Hypothalamus (tissue), 51 donors: ENCODE measurements at places on chromosomes 13 and 19.

GRCh38 chr13:39402221-39402970 is 200.6 kb downstream of the LHFPL6 start:
- DNase-seq = no peak

- no peak for DNase-seq
These were observed 6.2 kb downstream of the FOXO1 start for GRCh38 chr13:40660141-40660664.

- no peak for DNase-seq
These were observed 73.7 kb upstream of the SLAIN1 start for GRCh38 chr13:77623806-77624205.

DNA sequence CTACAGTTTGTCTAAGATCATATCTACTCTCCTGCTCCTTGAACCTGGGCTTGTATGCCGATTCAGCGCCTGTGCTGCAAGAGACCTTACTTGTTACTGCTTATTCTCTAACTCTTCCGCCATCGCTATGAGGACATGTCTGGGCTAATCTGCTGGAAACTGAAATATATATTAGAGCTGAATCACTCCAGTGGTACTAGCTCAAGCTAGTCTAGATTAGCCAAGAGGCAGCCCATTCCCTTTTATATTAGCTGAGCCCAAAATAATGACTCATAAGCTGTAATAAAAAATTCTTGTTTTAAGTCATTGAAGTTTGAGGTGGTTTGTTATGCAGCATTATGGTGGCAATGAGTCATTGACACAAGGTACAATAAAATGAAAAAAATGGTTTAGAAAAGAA is 52.8 kb downstream of the SLC6A16 start:
- no peak for DNase-seq

DNA sequence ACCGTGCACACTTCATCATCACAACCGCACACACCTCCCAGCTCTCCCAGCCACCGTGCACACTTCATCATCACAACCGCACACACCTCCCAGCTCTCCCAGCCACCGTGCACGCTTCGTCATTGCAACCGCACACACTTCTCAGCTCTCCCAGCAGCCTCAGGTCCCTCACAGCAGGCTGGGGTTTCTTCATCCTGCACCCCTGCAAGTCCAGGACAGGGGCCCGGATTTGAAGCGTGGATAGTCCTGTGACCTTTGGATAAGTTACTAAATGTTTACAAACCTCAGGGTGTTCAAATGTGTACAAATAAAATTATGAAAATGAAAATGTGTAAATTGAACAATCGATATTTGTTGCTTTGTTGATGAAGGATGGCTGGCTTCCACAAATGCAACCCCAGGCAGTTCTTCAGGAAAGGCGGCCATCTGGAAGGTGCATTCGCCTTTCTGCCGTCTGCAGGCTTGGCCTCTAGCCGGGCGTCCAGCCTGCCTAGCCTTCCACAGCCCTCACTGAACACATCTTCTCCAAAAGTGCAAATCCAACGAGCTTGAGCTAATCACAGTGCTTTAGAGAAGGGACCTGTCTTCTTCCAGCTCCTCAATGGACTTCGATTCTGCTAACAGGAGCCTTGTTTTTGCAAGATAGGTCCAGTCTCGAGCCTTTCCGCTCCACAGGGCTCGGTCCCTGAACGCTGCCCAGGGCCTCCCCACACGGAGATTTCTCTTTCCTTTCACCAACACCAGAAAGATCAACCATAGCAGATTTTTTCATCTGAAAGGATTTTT is 74.2 kb downstream of the SPACA7 start:
- DNase-seq = no peak

- DNase-seq = no peak
These were observed 55.0 kb downstream of the GGACT start for GRCh38 chr13:100533588-100534041.

- no peak for DNase-seq
These were observed 10.7 kb downstream of the PRKACA start for GRCh38 chr19:14106840-14107239.

GRCh38 chr13:99983499-99984401 is 2.2 kb downstream of the ZIC2 start:
- no peak for DNase-seq

DNA sequence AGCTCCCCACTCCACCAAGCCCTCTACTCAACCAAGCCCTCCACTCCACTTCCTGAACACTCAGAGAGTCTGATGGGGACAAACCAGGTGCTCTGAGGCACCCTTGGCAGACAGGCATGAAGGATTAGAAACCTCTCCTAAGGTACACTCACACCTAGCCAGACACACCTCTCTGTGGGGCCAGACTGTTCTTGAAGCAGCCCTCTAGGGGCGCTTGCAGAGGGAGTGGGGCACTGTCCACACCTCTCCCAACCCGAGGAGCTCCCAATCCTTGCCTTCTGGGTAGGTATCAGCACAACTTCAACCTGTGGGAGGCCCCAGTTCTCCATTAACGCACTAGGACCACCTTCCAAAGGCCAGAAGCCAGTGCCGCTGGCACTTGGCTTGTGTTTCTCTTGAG is 108.7 kb upstream of the VSTM2B start:
- DNase-seq = no peak

- no peak for DNase-seq
These were observed 1268.4 kb upstream of the SPRY2 start for GRCh38 chr13:81609335-81609734.

GRCh38 chr13:75507027-75508001 is 25.3 kb upstream of the TBC1D4 start:
- no peak for DNase-seq

DNA sequence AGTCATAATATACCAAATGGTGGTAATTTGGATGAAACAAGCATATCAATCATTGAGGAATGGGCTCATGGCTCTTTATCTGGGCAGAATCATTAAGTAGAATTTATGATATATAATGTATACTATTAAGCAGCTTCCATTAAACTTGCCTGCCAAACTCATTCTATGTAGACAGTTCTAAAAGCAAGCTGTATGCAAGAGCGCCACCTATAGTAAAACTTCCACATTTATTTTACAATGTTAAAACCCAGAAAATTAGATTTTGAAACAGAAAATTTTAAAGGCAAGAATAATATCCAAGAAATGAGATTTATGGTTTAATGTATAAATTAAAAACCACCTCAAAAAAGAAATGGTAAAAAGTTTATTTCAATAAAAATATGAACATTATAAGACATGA is 161.5 kb downstream of the MZT1 start:
- DNase-seq = no peak

DNA sequence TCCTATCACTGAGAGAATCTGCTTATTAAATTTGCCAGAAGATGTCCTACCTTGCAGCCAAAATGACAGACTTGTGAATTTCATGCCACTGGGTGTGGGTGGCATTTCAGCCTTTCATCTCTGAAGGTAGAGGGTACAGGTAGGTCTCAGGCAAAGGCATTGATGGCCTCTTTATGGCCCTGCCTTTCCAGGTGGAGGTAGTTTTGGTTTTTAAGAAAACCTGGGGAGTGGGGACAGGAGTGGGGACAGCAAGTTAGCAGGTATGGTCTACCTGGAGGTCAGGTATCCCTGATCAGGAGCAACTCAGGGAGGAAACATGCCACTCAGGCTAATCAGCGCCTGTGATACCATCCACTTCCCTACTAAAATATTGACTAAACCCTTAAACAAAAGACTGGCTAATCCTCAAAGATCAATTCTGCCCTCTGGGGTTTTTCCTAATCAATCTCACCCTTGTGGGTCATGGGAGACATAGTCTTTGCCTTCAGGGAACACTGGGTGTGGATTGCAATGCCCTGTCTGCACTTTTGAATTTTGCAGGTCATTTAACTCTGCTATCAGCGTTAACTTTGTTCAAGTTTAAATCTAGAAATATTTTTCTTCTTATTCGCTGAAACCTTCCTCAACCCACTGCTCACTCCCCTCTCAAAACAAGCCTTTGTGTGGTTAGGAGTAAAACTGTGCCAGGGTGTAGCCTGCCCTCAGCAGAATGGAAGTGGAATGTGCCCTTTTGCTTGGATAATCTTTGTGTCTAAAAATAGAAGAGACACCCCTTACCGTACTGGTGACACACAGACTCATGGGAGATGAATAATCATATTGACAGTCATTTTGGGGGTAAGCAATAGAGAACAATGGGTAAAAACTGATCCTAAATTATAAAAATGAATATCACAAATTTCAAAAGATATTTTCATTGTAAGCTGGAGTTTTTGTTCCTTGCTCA is 233.7 kb downstream of the COG6 start:
- DNase-seq = no peak

DNA sequence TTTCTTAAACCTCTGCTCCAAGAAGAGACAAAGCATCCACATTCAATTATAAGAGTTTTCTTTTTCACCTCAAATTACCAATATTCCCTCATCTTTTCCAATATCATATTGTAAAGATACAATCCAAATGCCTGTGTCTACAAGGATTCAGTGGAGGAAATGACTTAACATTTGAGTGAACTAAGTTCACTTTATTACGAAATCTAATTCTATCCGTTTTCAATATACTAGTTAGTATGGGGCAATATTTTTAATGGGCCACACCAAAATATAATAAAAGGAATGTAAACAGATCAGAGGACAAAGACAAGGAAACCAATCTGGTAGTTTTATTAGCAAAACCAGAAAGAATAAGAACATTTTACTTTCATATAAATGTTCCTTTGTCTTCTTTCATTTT is 136.0 kb downstream of the DCLK1 start:
- no peak for DNase-seq

- no peak for DNase-seq
These were observed 6.0 kb upstream of the BSG start for GRCh38 chr19:566403-566802.

GRCh38 chr13:92609376-92609775 is 617.2 kb upstream of the GPC6 start:
- DNase-seq = no peak

- DNase-seq = no peak
These were observed 926.8 kb downstream of the DIAPH3 start for GRCh38 chr13:59236944-59237343.

- DNase-seq = no peak
These were observed 4.7 kb upstream of the ZNF428 start for GRCh38 chr19:43623889-43624670.

- no peak for DNase-seq
These were observed 56.0 kb upstream of the MYO16 start for GRCh38 chr13:108573455-108573854.

- no peak for DNase-seq
These were observed 1.2 kb downstream of the RCBTB2 start for GRCh38 chr13:48531416-48532255.

DNA sequence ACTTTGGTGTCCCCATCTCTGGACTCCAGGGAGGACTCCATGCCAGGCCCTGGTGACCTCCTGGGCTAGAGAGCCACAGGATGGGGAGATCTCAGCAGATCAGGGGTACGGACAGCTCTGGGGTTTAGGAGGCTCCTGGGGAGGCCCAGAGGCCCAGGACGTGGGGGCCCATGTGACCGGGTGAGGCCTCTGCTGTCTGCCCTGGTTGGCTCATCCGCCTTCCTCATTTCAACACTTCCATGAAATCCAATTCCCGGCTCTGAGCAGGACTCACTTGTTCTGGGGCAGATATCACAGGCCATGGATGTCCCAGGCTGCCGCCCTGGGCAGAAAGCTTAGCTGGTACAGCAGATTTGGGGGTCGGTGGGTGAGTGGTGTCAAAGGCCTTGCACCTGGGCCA is 1.1 kb upstream of the PRAM1 start:
- no peak for DNase-seq

DNA sequence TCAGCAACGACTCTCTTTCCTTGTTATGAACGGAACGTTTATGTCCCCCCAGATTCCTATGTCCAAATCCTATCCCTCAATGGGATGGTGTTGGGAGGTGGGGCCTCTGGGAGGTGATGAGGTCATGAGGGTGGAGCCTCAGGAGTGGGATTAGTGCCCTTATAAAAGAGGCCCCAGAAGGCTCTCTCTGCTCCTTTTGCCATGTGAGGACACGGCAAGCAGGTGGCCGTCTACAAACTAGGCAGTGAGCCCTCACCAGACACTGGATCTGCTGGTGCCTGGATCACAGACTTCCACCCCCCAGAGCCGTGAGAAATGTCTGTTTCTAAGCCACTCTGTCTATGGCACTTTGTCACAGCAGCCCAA is 53.2 kb downstream of the EPS15L1 start:
- no peak for DNase-seq

DNA sequence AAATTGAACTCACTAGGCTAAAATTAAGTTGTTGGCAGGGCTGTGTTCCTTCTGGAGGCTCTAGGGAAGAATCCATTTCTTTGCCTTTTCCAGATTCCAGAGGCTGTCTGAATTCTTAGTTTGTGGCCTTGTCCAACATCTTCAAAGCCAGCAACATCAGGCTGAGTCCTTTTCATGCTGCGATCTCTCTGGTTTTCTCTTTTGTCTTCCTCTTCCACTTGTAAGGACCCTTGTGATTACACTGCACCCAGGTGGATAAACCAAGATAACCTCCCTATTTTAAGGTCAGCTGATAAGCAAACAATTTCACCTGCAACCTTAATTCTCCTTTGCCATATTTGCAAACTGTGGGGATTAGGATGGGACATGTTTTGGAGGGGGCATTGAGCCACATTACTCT is 11.5 kb downstream of the UTP14C start:
- no peak for DNase-seq

- peak; percentile 20 for DNase-seq
These were observed 698 bp downstream of the BLOC1S3 start for GRCh38 chr19:45179072-45179891.

DNA sequence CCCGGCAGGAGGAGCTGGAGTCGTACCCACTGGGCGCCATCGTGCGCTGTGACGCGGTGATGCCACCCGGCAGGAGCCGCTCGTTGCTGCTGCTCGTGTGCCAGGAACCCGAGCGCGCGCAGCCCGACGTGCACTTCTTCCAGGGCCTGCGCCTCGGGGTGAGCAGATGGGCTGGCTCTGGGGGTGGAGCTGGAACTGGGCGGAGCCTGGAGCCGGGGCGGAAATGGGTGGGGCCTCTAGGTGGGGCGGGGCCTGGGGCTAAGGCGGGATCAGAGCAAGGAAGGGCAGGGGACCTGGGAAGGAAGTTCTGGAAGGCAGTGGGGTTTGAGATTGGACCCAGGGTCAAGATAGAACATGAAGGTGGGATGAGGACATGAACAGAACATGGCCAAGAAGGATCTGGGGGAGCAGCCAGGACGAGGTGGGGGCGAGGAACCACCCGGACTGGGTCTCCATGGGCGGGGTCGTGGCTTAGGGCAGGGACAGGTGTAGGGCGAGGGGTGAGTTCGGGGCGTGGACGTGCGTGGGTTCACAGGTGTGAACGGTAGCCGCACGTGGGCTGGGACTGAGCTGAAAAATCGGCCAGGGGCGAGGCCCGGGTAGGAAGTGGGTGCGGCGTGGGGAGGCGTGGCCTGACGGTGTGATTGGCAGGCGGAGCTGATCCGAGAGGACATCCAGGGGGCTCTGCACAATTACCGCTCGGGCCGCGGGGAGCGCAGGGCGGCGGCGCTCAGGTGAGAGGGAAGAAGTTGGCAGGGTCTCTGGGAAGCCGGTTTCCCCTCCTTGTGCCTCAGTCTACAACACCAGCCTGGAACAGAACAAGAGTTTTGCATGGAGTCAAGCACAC is 4.7 kb downstream of the EPS8L1 start:
- DNase-seq = no peak

- DNase-seq = no peak
These were observed 1.8 kb upstream of the NEK5 start for GRCh38 chr13:52130641-52131040.

DNA sequence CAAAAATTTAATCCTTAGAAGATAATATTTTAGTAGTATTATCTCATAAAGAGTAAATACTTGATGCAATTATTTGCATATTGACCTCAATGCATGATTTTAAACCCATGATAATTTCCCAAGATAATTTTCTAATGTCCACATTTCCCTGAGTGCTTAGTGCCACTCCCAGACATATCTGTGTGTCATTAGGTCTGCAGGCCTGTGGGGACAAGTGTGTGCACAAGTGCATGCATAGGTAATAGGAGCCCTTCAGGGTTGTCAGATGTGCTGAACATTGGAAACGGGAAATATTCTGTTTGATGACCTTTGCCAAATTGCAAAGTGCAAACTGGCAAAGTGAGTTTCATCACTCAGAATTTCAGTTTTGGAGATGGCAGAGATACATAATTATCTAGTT is 369.9 kb downstream of the KLF5 start:
- no peak for DNase-seq
